Muscle of back (tissue), 13 donors: ENCODE measurements at places on chromosomes 3 and 15. TPM values are rescaled to one million over a fixed set of nuclear protein-coding genes. Genes with fewer than 3 reads are reported as not detected.
A peak's percentile ranks its signal among the peaks of the same experiment; 100 is the strongest.

DNA sequence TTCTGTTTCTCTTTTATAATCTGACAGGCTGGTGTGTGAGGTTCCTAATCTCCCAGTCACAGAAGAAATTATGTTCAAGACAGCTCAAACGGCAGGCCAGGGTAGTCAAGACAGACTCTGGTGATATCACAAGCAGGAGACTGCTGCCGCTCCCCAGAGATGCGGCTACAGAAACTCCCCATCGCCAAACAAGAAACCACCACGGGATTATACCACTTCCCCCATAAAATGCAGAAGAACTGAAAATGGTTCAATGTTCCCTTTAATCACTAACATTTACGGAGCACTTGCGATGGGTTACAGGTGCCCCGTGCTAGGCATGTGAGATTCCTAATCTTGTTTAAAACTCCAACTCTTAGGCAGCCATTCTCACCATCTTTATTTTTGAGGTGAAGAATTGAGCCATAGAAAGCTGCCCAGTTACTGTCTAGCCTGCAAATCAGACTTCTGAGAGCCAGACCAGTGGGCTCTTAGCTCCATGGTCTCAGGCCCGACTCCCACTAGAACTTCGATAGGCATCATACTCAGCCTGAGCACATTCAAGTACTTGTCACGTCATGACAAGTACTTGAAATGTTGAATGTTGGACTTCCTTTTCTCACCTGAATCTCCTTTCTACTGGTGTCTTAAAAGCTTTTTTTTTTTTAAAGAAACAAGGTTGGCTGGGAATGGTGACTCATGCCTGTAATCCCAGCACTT lies 58.4 kb downstream of the TBC1D2B start:
- DNase-seq = no peak

DNA sequence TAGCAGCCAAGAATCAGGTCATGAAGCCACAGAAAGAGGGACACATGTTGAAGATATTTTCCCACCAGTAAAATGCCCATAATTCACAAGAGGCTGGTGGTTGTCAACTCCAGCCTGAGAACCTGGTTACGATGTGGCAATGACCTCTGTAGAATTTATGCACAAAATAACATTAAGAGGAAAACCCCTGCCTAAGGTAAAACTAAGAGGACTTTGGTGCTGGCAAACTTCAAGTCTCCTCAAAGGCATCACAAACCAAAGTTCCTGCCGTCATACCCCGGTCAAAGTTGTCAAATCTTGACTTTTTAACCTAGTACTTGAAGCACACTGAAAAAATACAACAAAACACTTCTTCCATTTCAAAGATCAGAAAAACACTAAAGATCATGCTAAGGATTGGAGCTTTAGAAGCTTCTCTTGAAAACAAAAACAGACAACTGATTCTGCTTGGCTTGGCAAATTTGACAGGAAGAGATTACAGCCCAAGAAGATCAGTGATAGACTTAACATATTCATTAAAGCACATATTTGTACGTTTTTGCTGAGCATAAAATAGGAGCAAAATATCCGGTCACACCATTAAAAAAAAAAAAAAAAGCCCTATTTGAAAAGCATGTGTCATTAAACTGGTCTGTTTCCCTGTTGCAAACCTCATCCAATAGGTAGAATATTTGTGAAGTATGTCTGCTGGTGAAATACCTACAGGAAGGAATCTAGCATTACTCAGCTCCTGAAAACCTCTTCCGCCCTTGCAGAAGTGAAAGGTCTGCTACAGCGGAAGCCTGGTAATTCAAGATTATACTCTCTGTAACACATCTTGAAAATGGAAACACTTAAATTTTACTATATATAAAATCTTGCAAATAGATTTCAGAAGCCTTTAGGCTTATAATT lies 22.8 kb downstream of the EIF4E3 start:
- DNase-seq = no peak

ADAMTS9 gene
- 81.3 TPM for polyA plus RNA-seq

MAPKBP1 gene
- 12.7 TPM for polyA plus RNA-seq

SLC25A36 gene
- polyA plus RNA-seq = 62.3 TPM

- DNase-seq = no peak
Measured at GRCh38 chr3:125067225-125067624, 11.4 kb upstream of the HEG1 start.

GOLGA8M gene
- polyA plus RNA-seq = 2.3 TPM

DNA sequence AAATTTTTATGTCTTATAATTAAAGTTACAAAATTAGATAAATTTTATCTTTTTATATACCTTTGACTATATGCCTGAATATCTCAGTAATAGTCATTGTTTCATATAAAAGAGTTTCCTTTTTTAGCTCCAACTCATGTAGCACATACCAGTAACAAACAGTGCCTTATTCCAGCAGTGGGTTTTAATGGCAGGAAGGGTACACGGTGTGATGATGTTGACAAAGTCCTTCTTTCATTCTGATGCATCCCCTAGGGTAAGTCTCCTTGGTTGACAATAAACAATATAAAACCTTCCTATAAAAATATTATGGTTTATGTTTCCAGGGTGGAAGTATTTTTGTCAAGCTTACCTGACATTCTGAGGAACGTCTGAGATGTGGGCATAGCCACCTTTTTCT lies 77.2 kb upstream of the FGF12 start:
- no peak for DNase-seq

GRCh38 chr3:154971341-154971740 lies 108.8 kb upstream of the MME start:
- peak; percentile 14 for DNase-seq

GRCh38 chr3:160159806-160160205 lies 65.4 kb upstream of the C3orf80 start:
- DNase-seq = no peak

GRCh38 chr3:187398955-187399354 lies 30.8 kb downstream of the RTP4 start:
- no peak for DNase-seq

- DNase-seq = no peak
Measured at GRCh38 chr15:51321316-51321715, 17.1 kb downstream of the CYP19A1 start.

DNA sequence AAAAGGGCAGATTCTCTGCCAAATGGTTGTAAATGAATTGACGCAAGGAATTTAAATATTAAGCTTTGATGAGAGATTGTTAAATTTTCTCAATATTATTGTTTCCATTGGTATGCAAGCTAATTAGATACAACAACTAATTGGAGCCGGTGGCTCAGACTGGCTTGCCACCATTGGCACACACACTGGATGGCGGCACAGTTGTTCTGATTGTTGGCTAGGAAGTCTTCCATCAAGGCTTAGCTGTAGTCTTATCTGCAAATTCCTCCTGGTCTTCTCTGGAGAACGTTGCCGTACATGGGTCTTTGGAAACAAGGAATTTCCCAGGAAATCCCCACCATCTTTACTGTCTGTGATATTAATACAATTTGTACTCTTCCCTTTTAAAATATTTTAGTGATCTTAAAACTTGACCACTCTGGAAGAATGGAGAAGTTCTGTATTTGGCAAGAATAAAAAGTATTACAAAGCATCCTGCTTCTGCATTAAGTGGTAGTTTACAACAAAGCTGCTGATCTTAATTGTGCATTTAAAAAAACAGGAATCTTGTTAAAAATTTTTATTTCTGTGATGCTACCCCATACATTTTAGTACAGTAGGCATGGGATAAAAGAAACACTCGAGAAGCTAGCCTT lies 126.5 kb downstream of the UBE2E2 start:
- no peak for DNase-seq

DNA sequence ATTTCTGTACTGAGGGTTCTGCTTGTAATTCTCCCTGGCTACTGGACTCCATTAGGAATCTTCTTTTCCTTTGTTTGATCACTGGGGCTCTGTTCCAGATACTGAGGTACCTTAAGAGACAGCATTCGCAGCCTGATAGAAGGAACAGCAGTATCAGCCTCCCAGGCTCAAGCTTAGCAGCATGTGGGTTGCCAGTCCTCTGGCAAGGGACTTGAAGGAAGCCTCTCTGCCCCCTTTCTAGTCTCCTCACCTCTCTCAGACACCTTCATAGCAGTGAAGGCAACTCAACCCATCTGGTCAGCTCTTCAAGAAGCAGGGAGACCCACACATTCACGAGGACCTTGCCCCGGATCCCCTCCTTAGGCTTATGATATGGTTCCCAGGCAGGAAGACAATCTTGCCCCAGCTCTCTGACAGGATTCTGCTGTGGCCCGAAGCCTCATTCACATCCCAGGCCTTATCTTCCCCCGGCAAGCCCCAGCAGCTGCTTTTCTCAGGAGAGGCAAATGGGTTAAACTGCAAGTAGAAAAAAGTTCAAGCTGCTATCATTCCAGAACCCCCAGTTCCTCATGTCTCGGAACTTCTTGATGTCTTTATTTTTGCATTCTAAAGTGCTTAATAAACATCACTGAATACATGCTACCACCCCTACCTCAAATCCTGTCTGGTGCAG lies 153.1 kb downstream of the LIPC start:
- DNase-seq = no peak

GRCh38 chr3:157594413-157594812 lies 91.2 kb upstream of the VEPH1 start:
- no peak for DNase-seq

IL17RD gene
- 23.3 TPM for polyA plus RNA-seq

CACNA2D2 gene
- 3.6 TPM for polyA plus RNA-seq

C15orf39 gene
- 9.9 TPM for polyA plus RNA-seq

GRCh38 chr15:72532991-72533601 lies 59.0 kb downstream of the ARIH1 start:
- no peak for DNase-seq

- no peak for DNase-seq
Measured at GRCh38 chr15:90994059-90994416, 297 bp downstream of the PRC1 start.

DNA sequence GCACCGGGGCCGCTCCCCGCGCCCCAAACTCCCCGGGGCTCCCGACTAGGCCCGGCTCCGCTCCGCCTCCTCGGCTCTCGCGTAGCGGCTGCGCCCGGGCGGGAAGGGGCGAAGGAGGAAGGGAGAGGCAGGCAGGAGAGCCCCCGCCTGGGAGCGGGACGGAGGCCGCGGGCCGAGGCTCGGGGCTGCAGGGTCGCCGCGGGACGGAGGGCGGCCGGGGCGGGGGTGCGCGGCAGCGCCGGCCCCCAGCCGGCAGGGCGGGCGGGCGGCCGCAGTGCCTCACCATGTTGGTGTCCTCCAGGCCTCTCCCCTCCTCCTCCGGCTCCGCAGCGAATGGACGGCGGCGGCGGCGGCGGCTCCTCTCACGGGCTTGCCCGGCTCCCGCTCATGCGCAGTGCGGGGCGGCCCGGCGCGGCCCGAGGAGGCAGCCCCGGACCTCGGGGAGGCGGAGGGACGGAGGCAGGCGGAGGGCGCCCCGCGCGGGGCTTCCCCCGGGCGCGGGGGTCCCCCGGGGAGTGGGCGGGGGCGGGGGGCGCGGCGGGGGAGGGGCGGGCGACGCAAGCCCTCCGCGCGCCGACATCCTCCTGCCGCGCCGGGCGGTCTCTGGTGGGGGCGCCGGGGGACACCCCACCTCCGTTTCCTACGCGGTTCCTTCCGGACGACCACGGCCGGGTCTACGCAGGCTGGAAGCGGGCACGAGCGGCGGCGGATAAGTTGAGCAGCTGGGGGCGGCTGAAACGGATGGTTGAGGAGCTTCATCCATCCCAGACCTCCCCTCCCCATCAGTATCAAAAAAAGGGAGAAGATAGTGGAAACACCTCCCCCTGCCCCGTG lies at the start of gene DCUN1D1:
Gene DCUN1D1 (minus strand): TSS at position 335 of the 834 bp plus-strand sequence. CDS start 49 bp downstream, at position 286.
- DNase-seq = peak; percentile 96

CFAP91 gene
- 0.81 TPM for polyA plus RNA-seq

GRCh38 chr3:58020783-58021071 lies 12.5 kb downstream of the FLNB start:
- DNase-seq = no peak

GRCh38 chr15:75064846-75065245 lies 41.5 kb downstream of the PPCDC start:
- no peak for DNase-seq

- peak; percentile 38 for DNase-seq
Measured at GRCh38 chr15:88247914-88248313, 8.6 kb downstream of the NTRK3 start.

GRCh38 chr3:40054568-40055222 lies 245.3 kb downstream of the MYRIP start:
- no peak for DNase-seq

DNA sequence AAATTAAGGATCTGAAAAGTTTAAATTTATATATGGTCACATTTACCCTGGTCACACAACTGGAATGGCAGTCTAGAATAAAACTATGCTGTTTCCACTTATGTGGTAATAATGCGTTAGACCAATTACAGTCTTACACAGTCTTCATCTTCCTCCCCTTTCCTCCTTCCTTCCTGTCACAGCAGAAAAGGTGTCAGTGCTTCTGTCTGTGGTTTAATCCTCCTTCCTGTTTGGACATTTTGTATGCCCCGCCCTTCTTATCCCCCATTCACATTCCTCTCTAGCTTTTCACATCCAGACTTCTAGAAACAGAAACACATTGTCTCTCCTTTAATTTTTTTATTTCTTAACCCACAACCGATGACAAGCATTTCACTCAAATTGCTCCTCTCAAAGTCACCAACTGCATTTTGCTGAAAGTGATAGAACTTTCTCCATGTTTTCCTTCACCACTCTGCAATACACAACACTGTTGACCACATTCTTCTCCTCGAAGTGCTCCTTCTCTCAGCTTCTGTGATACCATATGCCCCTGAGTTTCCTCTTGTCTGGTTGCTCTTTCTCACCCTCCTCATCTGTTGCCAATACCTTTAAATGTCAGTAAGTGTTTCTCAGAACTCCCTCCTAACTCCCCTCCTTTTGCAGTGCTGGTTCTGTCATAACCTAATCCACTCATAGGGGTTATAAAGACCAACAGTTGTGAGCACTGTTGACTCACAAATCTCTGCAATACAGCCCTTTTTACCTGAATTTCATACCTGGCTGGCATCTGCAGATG lies 271.6 kb downstream of the UBE2E2 start:
- no peak for DNase-seq

ACP3 gene
- 5.0 TPM for polyA plus RNA-seq

DNA sequence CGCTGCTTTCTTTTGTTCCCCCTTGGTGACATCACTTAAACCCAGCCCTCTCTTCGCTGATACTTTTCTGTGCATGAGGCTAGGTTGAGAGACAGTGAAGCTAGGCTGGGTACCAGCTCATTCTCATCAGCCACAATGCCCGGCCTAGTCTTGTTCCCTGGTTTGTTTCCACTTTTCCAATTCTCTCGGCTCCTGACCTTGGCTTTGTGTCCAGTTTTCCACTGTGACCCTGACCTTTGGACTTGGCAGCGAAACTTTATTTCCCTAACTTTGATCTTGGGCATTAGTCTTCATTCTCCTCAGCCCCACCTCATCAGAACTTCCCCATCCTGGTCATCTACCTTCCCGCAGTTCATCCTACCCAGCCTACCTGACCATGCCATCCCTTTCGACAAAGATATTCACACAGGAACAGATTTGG lies 908 bp upstream of the ADPGK start:
- no peak for DNase-seq

HEG1 gene
- 34.5 TPM for polyA plus RNA-seq

DNA sequence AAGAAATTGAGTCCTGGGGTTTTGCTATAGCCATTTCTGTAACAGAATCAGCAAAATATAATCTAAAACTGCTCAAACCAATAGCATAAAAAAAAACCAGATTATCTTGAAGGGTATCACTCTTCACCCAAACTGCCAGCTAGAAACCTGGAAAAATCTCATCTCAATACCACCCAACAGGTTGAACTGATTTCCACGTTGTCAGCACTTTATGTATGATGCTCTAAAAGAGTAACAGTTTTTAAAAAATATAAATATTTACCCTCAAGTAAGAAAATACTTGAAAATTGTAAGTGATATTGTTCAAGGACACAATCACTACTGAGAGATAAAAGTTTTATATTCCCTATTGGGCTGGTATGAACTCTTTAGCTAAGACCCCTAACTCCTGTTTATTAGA lies 451.3 kb downstream of the EPHA3 start:
- DNase-seq = no peak

CHP1 gene
- polyA plus RNA-seq = 49.9 TPM

- DNase-seq = no peak
Measured at GRCh38 chr3:28019740-28020139, 221.7 kb upstream of the CMC1 start.
